ENCODE measurements at places on chromosomes 7 and 10.

DNA sequence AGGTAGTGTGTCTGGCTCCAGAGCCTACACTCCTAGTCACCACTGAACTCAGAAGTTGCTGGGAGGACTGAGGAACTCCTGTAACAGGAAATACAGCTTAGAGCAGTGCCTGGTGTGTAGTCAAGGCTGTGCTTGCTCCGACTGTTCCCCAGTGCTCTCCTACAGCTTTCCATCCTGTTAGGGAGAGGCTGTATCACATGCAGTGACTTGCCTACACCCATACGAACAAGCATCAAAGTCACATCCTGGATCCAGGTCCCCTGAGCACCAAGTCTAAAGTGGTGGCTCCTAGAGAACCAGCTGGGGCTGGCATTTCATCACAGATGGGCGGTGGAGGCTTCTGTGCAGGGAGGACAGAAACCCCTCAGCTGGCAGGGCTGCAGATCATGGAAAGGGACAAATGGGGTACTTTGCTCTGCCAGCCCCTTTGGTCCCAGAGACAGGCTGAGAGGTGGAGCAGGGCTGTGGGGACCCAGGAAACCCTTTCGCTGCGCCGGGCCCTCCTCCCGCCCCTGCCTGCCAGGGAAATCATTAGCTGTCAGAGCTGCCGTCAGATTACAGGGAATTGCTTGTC is 7.7 kb downstream of the ASB10 start:
- no peak for DNase-seq

GRCh38 chr7:78260826-78261225 is 462.3 kb downstream of the PHTF2 start:
- DNase-seq = no peak

GRCh38 chr7:74010407-74010806 is 17.6 kb upstream of the ELN start:
- no peak for DNase-seq

- no peak for DNase-seq
These were observed 1.0 kb downstream of the LRCH4 start for GRCh38 chr7:100584683-100585510.
